ENCODE measurements at places on chromosomes 6 and 20.

- DNase-seq: no peak
These were observed 100.9 kb downstream of the RCAN2 start for GRCh38 chr6:46390153-46390876.

- DNase-seq: no peak
These were observed 38.9 kb downstream of the JARID2 start for GRCh38 chr6:15284743-15285142.

DNA sequence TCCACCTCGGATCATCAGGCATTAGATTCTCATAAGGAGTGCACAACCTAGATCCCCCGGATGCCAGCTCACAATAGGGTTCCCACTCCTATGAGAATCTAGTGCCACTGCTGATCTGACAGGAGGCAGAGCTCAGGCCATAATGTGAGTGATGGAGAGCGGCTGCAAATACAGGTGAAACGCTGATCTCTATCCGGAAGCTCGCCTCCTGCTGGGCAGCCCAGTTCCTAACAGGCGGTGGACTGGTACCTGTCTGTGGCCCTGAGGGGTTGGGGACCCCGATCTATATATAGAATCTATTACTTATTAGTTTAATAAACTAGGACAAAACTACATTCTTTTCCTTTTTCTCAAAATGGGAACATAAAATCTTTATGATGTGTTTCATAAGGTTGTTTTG lies 741.9 kb downstream of the RFPL4B start:
- no peak for DNase-seq

DNA sequence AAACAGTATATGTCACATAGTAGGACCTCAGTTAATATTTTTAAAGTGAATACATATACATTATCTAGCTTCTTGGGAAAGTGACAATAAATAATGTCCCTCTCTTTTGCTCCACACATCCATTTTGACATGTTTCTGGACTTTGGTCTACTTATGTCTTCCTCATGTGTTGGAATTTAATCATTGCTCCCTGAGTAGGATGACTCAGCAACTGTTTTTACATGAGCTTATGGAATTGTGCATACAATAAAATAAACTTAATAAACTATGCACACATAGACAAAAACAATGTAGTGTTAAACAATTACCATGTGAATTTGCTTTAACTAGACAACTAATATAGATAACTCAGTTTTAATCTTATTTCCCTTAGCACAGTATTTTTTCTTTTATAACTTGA lies 503.8 kb downstream of the TFAP2B start:
- no peak for DNase-seq

Measured in ascending aorta (tissue), 2 donors.